ENCODE measurements at places on chromosomes 2 and 18.

GRCh38 chr2:221370076-221370856 is 201.8 kb downstream of the EPHA4 start:
- no peak for DNase-seq

DNA sequence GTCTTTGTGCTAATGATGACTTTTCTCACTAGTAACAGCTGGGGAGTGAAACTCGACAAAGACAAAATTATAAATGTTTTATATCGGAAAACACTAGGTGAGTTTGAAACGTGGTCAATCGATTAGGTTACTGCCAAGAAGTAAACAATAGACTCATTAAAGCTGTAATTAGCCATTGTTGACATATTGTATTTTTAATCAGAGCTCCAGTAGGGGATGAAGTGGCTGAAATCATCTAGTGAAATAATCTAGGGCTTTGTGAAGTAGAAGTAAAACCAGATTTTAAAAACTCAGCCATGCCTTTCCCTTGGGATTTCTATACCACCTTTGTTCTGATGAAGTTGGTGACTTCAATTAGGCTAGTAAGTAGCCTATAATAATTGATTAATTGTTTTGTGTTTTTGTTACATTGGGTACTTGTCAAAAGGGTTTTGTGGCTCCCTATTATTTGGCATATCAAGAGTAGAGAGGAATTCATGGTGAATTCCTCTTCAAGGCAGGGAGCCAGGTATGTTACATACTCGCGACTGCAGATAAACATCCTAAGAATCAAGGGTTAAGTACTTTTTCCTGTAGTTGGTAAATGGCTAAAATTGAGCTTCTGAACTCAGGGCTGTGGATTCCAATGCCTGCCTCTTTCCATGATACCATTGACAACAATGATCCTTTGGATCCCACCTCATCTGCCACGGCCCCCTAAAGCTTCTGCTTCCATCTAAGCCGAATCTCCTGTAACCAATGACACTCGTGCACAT is 31.6 kb downstream of the RAB27B start:
- DNase-seq = no peak

DNA sequence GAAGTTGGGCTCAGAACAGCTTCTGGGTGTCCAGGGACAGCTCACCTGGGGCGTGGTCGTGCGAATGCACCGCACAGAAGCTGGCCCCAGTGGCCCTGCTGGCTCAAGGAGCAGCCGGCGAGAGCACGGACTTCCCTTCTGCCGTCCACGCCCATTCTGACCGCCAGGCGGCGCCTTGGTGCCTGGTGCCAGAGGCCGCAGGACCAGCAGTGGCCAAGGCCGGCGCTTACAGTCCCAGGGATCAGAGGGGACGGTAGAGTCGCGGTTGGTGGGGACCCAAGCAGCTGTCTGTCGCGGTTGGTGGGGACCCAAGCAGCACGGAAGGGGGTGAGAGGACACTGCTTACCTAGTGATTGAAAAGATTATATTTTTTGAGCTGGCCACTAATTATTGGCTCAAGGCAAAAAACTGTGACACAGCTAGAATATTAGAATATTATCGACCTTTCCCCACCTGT is 25.7 kb downstream of the NPPC start:
- peak; percentile 55 for DNase-seq

DNA sequence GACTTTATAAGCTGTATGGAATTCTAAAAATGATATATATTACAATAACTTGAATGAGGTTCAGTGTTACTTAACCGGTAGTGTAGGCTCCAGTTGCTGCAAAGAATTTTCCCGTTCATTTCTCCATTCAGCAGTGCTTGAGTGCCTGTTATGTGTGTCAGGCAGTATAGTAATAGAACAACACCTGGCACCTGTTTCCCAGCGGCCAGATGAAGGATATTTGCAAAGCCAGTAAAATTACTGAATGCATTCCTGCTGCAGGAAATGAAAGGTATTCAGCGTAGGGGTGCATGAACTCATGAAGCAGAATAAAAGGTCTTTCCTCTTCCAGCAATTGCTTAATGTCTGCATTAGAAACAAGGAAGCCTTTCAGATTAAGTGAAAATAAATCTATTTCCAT is 18.8 kb downstream of the YPEL5 start:
- no peak for DNase-seq

DNA sequence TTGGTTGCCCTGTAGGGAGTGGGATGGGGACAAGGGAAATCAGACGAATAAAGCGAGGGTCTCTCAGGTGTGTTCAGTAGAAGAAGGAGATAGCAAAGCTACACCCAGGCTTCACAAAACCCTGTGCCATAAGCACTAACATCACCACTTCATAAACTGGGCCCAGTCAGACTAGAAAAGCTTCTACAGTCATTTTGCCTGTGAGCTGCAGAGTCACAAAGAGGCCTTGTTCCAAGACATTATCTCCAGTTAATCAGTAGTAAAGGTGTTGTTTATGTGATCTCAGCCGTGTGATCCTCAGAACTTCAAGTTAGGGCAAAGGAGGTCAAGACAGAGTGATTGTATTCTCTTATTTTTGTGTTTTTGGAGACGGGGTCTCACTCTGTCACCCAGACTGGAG is 148.0 kb downstream of the GALR1 start:
- no peak for DNase-seq

- no peak for DNase-seq
Observed at GRCh38 chr2:2254206-2254605, 76.9 kb downstream of the MYT1L start.

DNA sequence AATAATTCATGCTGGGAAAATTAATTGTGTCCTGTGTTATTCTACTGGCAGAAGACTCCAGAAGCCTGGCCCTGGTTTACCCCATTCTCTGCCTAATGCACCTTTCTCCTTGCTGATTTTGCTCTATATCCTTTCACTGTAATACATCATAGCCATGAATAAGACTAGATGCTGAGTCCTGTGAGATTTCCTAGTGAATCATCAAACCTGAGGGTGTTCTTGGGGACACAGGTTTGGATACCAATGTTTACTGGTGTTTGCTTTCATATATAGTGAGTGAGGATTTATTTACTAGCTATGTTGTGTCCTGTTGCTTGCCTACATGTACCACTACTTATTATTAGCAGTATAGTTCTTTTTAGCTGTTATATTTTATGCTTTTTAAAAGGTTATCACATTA is 6.5 kb downstream of the METTL5 start:
- no peak for DNase-seq

- peak; percentile 82 for DNase-seq
Observed at GRCh38 chr2:224195925-224196571, 157.0 kb upstream of the SERPINE2 start.

- DNase-seq = no peak
Observed at GRCh38 chr2:206915121-206915520, 24.2 kb upstream of the CPO start.

DNA sequence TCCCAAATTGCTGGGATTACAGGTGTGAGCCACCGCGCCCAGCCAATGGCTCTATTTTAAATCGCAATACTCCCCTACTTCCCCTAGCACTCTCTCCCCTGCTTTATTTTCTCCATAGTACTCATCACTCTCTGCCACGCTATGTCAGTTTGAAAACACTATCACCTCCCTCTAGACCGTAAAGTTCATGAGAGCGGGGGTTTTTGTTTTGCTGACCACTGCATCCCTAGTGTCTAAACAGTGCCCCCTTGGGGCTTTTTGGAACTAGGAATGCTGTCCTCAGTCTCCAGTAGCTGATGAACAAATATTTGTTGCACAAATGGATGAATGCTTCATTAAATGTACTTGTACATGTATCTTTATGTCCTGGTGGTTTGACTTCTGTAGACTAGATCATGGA is 44.1 kb downstream of the ATOH8 start:
- peak; percentile 53 for DNase-seq

DNA sequence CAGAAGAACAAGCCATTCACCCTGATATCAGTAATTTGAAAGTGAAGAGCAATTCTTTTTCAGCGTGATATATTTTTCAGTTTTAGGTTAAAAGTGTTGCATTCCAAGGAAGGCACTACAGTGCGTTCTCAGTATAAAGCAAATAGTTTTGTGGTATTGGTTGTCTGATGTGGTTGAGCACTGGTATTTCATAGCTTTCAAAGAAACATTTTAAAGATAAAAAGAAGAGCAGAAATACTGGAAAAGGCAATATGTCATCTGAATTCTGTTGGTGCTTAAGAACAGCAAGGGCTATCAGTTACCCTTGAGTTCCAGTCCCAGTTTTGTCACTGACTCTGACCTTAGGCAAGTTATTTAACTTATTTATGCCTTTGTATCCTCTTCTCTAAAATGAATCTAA is 191.6 kb downstream of the BABAM2 start:
- no peak for DNase-seq

All from Ammon's horn (tissue), 1 donor.